ENCODE measurements at places on chromosomes 2 and 18. TPM values are rescaled to one million over a fixed set of nuclear protein-coding genes. Genes with fewer than 3 reads are reported as not detected.

- DNase-seq: peak; percentile 87
Measured at GRCh38 chr18:80159713-80160636, 50.9 kb downstream of the ADNP2 start.

DNA sequence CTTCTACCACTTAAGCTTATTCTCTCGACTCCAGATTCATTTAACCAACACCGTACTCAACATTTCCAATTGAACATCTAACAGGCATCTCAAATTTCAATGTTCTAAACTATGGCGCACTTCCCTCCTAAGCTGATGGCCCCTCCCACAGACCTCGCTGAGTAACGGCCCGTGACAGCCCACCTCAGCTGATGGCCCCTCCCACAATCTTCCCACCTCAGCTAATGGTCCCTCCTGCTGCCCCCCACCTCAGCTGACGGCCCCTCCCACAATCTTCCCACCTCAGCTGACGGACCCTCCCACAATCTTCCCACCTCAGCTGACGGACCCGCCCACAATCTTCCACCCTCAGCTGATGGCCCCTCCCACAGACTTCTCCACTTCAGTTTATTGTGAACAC lies 57.1 kb upstream of the TSPYL6 start:
- no peak for DNase-seq

GRCh38 chr18:48941672-48942071 lies 9.1 kb downstream of the SMAD7 start:
- DNase-seq: no peak

RGPD5 gene
- 88.5 TPM for total RNA-seq

SLC4A5 gene
- 8.2 TPM for total RNA-seq

SALL3 gene
- total RNA-seq: 23.4 TPM

TXNDC2 gene
- not detected for total RNA-seq
